ENCODE measurements at places on chromosomes 7 and 10.

GRCh38 chr7:104862719-104863118 is 151.3 kb upstream of the KMT2E start:
- DNase-seq, result no peak

DNA sequence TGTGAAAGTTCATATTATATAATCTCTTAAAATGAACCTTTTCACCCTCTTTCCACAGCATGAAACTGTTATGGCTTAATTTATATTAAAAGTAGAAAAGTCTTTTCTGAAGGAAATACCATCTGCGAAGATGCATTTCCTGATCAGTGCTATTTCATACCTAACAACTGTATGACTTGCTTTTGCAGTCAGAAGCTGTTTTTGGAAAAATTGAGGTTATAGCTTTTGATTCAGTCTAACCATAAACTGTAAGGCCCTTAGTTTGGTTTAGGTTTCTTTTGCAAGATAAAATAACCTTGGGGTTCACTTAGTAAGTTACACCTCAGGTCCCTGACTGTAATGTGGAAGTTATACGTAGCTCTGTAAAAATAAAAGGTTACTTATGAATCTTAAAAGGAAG is 22.7 kb upstream of the PARP12 start:
- no peak for DNase-seq

GRCh38 chr7:95808396-95808795 is 36.0 kb downstream of the DYNC1I1 start:
- no peak for DNase-seq

DNA sequence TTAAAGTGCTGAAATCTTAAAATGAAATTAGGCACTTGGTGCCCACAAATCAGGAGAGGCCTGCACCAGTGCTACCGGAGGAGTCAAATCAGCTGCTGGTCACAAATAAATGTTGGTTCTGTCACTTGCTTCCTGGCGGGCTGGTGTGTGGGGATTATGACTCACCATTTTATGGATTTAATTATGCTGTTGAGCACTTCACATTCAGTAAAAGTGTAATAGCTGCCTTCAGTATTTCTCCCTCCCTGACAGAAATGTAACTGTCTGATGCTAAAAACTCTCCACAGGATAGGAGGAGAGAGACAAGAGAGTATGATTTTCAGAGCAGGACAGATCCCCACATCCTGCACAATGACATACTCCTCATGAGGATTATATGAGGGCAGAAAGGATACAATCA is 186.0 kb downstream of the JAZF1 start:
- DNase-seq, result no peak

GRCh38 chr10:104103956-104104355 is 18.0 kb upstream of the SFR1 start:
- no peak for DNase-seq

DNA sequence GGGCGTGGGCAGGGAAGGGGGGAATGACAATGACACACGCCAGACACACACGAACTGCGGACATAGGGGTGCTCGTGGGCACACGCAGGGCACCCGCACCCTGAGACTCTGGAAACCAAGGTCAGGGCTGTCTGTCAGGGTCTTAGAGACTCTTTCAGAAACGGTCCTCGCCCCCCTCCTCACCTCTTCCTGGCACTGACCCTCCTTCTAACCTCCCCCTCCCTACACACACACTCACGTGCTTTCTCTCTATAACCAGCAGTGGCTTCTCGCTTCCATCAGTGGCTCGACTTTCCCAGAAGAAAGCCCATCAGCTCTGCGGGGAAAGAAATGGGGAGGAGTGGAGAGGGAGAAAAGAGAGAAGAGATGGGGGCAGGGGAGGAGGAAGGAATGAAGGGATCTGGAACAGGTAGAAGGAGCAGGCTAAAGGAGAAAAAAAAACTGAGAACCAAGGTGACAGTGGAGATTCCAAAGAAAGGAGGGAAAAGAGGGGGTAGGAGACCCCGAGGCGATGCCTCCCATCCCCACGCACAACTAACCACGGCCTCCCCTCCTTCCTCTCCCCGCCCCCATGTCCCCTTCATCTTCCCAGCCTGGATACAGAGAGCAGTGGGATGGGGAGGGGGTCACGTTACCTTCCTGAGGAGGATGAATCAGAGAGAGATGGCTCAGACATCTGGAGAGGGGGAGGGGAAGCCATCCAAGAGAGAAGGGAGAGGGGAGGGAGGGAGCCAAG is 1.7 kb upstream of the VGF start:
- DNase-seq, result no peak

GRCh38 chr7:95342642-95343307 is 18.4 kb upstream of the PON1 start:
- no peak for DNase-seq

DNA sequence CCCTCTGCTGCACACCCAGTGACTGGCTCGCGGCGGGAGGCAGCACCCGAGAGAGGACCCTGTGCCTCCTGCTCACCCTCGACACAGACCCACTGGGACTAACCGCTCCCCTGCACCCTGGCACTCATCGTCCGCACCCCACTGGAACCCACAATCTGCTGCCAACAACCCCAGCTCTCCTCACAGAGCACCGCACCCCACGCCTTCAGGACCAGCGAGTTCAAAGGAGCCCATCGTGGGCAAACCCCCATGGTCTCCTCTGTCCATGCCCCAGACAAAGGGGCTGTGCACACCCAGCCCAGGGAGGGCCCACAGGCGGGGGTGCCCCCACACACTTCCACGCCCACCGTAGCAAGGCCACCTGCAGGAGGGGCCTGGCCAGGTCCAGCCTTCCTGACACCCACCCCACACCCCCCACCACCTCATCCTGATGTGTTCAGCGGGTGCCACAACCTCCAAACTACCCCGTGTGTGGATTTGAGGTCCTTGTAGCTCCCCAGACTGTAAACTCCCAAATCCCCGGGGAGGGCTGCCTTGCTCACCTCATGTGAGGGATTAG is 14.0 kb downstream of the RASGEF1A start:
- no peak for DNase-seq

DNA sequence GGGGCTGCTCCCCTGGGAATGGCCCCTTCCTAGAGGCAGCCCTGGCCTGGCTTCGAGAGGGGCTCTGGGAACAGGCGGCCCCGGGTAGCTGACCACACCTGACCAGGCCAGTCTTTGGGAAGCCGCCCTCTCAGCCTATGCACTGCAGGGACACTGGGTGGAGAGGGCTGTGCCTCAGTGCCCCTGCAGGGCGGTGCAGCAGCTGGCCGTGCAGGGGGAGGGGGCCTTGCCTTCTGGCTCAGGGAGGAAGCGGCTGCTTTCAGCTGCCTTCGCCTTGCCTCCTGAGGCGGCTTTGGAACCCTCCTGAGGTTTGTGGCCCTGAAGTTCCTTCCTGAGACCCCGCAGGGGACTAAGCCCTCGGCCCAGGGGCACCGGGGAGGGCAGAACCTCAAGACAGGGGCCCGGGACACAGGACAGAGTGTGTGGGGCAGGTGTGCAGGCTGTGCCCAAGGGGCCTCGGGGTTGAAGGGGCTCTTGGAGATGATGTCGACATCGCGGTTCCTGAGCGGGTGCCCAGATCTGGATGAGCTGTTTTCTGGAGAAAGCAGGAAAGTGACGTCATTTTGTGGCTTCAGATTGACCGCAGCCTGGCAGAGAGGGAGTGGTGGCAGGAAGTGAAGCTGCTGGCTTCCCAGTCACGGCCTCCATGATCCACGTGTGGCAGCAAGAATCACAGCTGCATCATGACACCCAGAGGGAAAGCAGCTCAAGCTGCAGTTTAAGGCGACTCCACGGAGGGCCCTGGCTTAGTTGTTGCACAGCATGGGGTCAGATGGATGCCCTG is 17.7 kb downstream of the ADAM8 start:
- no peak for DNase-seq
